ENCODE measurements at places on chromosomes 7 and 10.

DNA sequence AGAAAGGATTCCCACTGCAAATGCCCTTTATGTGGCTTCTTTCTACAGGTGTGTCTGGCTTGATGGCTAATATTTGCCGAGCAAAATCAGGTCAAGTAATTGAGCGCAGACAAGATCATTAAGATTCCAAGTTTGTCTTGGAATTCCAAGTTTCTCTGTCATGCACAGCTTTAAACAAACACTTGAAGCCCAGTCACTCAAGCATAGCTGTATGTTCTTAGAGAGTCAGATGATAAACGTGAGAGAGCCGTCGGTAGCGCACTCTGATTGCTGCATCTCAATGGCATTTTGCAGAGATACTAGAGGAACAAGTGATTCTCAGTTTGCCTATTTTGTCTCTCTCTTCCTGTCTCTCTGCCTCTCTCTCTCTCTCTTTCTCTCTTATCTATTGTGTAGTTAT is 658 bp downstream of the DMBT1 start:
- DNase-seq = no peak

DNA sequence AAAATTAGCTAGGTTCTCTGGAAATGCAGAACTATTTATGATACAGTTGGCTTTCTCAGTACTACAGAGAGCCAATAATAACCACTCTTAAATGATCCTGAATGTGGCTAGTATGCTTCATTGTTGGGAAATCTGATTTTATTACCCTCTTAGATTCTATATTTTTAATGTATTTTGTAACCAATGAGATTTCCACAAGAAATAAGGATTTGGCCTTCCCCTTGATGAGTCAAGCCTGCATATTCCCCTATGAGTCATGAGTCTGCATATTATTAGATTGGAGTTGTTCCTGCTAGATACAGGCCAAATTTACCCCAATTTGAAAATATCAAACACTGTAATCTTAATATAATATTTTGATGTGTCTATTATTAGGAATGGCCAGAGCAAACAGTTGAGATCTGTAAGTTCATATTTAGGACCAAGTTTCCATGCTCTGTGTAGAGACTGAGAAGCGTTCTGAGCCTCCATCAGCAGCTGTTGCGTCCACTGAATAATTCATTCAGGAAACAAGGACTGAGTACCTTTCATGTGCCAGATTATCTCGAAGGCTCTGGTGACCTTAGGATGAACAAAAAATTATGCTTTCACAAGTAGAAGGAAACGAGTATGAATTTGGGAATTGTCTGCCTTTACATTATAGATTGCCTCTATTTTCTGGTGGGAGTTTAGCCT is 793.4 kb downstream of the NRG3 start:
- DNase-seq = no peak

- DNase-seq = no peak
These were observed 1.6 kb downstream of the VAX1 start for GRCh38 chr10:117136391-117136975.

DNA sequence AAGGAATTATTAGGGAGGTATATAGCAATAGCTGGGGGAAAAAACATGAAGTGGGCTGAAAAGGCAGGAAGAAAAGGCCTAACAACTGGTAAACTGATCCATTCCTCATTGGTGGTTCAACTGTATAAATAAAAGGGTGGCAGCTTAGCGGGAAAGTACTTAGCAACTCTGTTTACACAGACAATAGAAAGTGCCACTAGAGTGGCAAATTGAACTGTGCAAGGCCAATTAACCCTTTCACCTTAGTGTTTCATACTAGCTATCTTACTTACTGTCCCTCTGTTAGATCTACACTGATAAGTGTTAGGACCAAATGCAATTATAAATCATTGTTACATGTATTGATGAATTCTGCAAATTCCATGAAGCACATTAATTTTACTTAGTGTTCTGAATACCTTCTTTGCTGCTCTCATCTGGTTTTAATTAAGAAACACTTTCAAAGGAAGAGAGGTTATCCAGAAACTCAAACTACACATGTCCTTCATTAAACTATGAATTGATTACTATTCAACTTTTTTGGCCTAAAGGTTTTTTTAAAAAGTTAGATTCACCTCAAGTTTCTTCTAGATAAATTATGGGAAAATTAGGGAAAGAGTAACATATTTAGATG is 28.0 kb downstream of the DNAJC1 start:
- no peak for DNase-seq

DNA sequence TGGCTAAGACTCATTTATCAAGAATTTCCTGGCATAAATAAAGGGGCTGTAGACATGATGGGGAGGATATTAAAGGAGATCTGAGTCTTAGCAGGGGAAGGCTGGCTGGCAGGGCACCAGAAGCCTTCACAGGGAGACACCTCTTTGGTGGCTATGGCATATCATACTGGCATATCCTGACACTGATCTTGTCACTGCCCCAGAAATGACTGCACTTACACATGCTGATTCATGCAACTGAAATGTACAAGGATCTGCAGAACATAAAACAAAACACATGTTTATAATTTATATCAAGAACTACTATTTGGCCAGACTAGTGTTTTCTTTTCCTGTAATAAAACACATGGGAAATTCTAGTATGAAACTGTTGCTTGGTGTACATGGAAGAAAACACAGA is 5.5 kb upstream of the LIPN start:
- DNase-seq = no peak

DNA sequence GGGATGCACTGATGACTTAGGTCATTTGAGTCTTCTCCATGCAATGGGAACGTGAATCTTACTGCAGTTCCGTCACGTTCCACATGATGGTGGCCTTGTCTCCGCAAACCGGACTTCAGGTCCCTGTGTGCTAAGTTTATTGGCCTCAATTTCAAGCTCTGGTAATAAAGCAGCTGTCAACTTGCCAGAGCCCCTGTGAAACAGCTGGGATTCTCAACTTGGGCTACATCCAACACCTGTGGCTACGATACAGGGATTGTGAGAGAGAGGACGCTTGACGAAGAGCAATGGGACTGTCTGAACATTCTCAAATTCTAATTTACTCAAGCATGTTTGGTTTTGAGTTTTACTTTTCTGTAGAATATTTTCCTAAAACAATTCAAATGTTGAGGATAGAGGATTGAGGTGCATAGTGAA is 174.2 kb downstream of the PTN start:
- DNase-seq = no peak

DNA sequence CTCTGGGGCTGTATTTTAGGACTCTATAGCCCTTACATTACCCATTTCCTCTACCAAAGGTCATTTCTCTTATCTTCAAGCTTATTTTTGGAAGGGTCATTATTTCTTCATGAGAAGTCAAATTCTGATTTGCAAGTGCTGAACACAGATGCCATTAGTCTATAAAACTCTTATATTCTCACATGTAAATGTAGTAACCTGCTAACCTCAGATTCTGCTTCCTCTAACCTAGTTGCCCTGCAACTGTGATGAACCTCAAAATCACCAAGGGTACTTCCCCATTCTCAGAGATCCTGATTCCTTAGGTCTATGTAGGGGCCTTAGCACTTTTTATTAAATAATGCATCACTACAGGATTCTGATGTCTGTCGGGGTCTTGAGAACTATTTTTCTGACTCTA is 6.3 kb downstream of the FAS start:
- no peak for DNase-seq

DNA sequence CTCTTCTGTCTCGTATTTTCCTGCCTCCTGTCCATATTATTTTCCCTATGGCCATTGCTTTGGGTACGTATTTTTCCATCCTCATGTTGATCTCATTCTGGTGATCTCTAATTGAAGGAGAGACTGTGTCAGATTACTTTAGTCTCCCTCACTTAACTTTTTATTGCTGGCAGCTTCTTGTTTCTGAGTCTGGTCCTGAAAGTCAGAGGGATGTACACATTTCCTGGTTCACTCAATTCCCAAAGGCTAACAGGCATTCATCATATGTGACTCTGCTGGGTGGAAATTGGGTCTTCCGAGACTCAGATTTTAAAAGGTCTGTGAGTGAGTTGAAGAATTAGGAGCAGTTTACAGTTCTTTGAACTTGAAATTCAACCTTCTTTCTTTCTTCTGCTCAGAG is 10.9 kb downstream of the UMAD1 start:
- DNase-seq = no peak

DNA sequence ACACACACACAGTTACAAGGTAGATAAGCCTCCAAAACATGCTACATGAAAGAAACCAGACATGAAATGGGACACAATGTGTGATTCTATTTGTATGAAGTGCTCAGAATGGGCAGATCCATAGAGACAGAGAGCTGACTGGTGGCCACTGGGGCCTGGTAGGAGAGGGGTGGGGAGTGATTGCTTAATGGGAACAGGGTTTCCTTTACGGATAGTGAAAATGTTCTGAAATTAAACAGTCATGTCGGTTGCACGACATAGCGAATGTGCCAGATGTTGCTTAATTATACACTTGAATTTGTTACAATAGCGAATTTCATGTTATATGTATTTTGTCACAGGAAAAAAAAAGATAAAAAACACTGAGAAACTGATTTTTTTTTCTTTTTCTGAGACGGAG is 122.3 kb downstream of the SPDYE5 start:
- no peak for DNase-seq

DNA sequence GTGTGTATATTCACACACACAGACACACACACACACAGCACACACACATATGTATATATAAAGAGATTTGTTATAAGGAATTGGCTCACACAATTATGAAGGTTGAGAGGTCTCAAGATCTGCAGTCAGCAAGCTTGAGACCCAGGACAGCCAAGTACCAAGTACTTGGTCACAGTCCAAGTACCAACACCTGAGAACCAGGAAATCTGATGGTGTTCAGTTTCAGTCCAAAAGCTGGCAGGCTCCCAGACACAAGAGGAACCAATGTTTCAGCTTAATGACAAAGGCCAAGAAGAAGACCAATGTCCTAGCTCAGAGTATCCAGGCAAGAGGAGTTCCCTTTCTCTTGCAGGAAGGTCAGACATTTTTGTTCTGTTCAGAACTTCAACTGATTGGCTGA is 780.2 kb downstream of the MAGI2 start:
- no peak for DNase-seq
